ENCODE measurements at places on chromosomes 7 and 10.

DNA sequence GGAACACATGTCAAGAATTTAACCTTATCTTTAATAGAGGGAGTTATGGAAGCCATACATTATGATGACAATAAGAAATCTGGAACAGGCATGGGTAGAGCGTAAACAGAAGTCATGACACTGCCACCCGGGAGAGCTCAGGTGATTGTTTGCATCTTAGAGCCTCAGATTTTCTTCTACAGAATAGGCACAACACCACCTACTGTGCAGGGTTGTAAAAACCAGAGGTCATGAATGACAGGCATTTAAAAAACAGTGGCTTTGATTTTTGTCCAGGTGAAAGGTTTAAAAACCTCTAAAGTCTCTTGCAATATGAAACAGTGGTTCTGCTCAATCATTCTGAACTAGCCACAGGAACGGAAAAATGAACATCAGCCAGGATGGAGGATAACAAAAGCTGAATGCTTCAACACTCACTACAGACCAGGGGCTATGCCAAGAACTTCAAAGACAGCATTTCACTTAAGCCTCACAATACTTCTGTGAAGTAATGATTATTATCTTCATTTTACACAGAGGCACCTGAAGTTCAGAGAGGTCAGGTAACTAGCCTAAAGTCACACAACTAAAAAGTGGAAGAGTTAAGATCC lies 123.8 kb downstream of the SLC25A13 start:
- no peak for DNase-seq

- no peak for DNase-seq
Observed at GRCh38 chr10:94225589-94225988, 137.2 kb downstream of the NOC3L start.

- DNase-seq, result no peak
Observed at GRCh38 chr10:65945061-65945460, 980.8 kb upstream of the LRRTM3 start.

- DNase-seq, result no peak
Observed at GRCh38 chr10:115974351-115974750, 298.7 kb downstream of the GFRA1 start.

DNA sequence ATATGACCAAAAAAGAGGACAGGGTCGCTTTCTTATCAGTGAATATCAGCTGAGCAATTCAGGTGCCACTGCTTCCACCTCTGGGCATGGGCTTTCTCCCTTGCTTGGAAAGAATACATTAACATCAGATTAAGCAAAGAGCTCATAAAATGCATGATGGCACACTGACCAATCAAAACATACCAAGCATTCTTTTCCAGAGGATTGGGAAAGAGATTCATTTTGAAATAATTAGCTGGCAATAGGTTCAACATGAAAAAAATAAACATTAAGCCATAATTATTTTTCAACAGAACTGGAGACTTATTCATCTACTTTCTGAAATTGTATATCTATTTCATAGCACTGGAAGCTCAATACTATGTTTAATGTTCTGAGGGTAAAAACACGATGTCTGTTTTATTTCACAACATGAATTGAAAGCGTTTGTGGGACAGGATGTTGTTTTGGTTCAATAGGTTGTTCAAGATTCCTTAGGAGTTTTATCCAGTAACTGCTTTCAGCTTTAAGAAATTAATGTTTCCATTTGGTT lies 53.2 kb downstream of the TFAM start:
- DNase-seq, result no peak

Measured in GM12892 (cell line).